Myocyte (in vitro differentiated cells): ENCODE measurements at places on chromosomes 13 and 19. TPM values are rescaled to one million over a fixed set of nuclear protein-coding genes. Genes with fewer than 3 reads are reported as not detected.

GRCh38 chr13:31334547-31334946 is 134.8 kb downstream of the B3GLCT start:
- peak; percentile 22 for DNase-seq

Gene SCAF1
- total RNA-seq: 26.9 and 33.8 TPM in 2 replicates

Gene PRKCG
- total RNA-seq: not detected in 2 replicates

DNA sequence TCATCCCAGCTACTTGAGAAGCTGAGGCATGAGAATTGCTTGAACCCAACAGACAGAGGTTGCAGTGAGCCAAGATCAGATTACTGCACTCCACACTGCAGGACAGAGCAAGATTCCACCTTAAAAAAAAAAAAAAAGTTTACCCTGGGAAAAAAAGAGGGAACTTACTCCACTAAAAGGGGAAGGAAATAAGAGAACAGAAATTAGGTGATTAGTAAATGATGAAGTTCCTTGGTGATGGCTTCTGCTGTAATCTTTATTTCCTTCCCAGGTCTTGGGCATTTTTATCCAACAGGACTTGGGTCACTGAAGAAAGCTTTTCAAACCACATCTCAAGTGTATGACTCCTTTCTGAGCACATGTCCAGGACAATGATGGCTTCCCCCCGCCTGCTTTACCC is 9.3 kb downstream of the ZNF780A start:
- DNase-seq: no peak

DNA sequence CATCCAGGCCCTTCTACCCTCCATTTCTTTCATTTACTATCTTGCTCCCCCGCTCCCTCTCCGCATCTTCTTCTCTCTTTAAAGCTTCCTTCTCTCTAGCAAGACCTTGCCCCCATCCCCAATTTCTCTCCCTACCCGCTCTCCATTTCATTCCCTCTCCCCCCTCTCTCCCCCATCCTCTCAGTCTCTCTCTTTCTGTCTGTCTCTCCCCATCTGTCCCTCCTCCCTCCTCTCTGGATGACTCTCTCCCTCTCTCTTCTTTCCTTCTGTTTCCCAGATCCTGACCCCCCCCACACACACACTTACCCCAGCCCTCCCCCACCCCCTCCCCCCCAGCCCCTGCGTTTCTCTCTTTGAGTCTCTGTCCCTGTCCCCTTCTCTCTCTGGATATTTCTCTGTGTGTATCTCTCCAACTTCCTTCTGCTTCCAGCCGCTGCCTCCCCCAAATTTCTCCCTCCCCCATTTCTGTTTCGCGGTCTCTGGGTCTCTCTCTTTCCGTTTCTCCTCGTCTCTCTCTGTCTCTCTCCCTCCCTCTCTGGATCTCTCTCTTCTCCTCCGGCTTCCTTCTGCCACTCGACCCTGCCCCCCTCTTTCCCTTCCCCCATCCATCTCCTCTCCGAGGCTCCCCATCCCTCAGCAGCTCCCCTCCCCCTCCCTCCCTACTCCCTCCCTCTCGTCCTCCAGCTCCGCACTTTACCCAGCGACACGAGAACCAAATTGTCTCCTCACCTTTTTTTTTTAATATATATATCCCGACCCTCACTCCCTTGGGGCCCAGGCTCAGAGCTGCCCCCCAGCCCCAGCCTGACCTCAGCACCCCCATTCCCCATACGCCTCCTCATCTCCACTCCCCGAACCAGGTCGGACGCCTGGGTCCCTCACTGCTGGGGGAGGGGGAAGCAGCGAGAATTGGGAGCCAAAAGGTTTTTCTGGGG is 3.6 kb upstream of the CACNG8 start:
- no peak for DNase-seq
